Fibroblast of skin of abdomen (primary cell): ENCODE measurements at places on chromosomes 5 and 9.
A peak's percentile ranks its signal among the peaks of the same experiment; 100 is the strongest.

- DNase-seq, result peak; percentile 35
These were observed 218.9 kb downstream of the TARS1 start for GRCh38 chr5:33659526-33660169.

DNA sequence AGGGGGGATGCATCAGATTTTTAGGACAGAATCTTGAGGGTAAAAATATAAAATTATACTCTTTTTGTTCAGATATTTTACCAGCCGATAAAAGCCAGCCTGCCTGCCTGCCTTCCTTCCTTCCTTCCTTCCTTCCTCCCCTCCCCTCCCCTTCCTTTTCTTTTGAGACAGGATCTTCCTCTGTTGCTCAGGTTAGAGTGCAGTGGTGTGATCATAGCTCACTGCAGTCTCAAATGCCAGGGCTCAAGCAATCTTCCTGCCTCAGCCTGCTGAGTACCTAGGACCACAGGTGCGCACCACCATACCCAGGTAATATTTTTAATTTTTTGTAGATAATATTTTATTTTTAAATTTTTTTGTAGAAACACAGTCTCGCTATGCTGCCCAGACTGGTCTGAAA is 330.0 kb downstream of the CCDC171 start:
- no peak for DNase-seq

DNA sequence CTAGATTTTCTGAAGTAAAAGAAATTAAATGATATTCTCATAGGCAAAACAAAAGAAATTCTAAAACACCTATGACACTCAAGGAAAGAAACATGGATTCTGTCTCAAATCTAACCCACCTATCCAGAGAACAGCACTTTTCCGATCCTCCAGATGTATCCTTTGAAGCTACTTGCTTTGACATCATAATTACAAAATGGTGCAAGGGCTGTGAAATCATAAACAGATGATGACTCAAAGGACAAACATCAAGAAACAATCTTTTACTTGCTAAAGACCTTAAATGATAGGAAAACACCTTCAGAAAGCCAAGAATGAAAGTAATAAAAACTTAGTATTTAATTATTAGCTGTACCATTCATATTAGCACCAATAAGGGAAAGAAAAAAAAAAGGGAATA is 202.6 kb downstream of the DENND1A start:
- DNase-seq, result peak; percentile 22

DNA sequence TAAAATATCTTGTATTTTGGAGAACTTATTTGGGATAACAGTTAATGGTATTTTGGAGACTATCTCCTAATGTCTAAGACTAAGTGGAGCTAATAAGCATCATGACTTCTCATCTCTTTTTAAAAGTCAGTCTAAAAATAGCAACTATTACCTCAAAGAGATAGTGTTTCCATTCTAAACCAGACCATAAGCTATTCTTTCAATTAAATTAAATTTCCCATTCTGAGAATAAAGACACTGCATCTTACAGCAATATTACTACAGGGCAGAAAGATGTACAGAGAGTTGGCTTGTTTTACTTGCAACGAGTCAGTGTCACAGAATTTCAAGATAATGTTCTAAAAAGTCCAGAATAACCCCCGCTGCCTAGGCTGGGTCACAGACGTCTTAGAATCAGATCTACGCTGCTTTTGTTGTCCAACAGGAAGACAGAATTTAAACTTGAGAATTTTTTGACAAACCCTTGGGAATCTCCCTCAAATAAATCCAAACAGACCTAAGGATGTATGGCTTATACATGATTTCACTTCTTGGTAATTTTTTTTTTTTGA is 98.9 kb downstream of the USP20 start:
- DNase-seq, result no peak

DNA sequence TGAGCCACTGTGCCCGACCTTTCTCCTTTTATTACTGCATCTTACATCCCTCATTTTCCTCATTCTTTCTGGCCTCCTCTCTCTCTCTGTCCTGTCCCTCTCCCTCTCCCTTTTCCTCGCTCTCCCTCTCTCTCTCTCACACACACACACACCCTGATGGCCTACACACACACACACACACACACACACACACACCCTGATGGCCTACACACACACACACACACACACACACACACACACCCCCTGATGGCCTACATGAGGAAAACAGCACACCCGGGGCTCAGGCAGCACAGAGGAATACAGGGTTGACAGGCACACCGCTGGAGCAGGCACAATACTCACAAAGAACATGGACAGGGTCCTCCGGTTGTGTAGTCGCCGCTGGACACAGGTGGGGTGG is 3.8 kb upstream of the FCHSD1 start:
- DNase-seq, result no peak

DNA sequence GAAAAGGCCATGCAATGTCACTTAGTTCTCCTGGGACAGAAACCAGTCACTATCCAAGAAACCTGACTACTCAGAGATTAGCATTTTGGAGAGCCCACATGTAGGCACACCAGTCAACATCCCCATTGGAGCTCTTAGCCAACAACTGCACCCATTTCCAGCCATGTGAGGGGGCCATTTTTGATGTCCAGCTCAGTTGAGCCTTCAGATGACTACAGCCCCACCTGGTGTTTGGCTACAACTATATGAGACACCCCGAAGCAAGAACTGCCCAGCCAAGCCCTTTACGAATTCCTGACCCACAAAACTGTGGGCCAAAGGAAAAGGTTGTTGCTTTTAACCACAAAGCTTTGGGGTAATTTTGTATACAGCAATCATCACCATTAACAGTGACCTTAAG is 300.1 kb downstream of the ASTN2 start:
- DNase-seq, result no peak

DNA sequence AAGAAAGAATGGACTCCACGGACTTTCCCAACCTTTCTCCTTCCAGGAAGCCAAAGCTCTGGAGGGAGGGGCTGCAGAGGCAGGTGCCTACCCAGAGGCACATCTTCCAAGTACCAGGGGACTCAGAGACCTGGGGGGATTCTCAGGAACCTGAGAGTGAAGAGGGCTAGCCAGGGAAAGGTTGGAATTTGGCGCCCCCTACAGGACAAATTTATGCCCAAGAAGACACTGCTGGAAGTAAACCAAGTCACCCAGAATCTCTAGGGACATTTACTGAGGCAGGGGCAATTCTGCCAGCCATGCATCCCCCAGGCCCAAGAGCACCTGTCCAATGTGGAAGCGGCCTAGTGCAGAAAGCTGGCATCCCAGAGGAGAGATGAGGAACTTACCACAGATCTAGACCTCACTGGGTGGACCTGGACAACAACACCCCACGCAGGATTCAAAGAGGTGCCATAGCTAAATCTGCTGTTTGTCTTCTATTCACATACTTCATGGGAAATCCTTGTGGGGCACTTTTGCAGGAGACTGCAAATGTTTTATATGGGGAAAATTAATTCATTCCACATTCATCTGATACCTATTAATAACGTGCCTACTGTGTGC is 25.9 kb upstream of the IDNK start:
- DNase-seq, result peak; percentile 33

- DNase-seq, result peak; percentile 45
These were observed 759.5 kb downstream of the TAF11L14 start for GRCh38 chr5:18393565-18394442.

DNA sequence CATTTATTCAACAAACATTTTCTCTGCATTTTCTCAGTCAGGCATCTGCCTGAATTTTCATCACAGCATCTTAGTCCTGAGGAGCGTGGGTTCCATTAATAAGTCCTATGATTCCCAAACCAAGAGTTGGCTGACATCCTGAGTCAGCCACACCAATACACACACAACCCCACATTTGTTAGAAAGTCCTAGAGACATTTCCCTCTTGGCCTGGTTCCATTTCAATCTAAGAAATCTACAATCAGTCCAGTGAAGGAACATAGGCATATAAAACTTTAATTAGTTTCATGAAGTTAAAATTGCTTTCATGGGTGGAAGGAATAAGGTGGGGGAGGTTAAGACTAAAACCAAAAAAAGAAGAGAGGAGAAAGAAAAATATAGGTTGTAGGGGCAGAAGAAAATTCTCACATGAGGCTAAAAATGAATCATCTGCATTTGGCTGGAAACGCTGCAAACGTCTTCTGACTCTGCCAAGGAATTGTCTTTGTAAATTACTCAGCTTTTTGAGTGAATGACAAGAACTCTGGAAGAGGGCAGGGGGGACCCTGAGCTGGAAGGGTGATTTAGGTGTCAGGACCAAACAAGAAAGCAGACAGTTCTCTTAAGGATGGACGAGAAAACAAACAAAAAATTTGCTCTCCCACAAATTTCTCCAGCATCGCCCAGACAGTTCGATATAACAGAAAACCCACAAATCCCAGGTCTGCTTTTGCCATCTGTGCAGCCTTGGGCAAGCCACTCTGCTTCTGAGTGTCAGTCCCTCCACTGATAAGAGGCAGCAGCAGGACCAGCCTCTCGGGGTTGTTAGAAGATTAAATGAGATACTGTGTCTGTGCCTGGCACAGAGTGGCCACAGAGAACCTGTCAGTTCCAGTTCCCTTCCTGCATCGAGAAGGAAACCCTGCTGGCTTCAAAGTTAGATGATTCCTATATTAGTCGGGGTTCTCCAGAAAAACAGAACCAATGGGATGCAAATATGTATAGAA is 289.7 kb downstream of the CDK5RAP2 start:
- peak; percentile 7 for DNase-seq

DNA sequence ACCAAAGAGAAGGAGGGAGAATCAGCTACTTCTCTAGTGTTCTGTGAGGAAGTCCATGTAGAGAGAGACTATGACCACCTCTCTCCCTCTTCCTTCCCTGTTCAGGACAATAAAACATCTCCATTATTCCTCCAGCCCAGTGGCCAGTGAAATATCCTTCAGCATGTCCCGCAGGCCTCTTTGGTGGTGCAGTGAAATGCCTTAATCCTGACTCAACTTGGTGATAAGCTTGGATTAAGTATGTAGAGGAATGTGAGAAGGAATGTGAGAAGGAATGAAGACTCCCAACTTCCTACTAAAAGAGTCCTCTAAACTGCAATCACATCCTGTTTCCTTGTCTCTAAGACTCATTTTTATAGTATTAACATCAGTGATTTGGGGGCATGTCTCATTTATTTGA is 167.3 kb downstream of the TRPM3 start:
- peak; percentile 94 for DNase-seq

- DNase-seq, result no peak
These were observed 138.7 kb upstream of the PALM2AKAP2 start for GRCh38 chr9:109641372-109641659.

- no peak for DNase-seq
These were observed 4.1 kb downstream of the SWI5 start for GRCh38 chr9:128280084-128280622.

- no peak for DNase-seq
These were observed 123.3 kb upstream of the SLIT3 start for GRCh38 chr5:169424279-169424655.

DNA sequence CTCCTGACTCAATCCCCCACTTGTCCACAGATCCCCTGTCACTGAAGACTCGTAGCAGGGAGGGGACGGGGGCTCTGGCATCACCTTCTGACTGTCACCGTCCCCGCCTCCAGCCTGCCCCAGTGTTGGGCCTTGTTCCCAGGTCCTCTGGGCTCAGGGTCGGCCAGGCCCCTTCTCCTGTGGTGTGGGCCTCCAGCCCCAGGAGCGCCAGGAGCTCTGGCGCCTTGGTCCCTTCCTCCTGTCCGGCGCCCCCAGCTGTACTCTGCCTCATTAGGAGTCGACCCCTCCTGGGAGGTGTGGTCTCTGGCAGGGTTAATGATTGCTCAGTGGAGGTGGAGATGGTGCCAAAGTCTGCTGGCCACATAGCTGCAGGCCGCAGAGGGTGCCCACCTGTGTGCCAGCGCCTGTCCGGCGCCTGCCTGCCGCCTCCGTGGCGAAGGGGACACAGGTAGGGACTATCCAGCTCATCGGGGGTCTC is at the start of gene CDHR2:
TSS of gene CDHR2 (plus strand) at position 376 of the 478 bp plus-strand sequence. CDS start 16,011 bp downstream, outside the sequence.
- no peak for DNase-seq

DNA sequence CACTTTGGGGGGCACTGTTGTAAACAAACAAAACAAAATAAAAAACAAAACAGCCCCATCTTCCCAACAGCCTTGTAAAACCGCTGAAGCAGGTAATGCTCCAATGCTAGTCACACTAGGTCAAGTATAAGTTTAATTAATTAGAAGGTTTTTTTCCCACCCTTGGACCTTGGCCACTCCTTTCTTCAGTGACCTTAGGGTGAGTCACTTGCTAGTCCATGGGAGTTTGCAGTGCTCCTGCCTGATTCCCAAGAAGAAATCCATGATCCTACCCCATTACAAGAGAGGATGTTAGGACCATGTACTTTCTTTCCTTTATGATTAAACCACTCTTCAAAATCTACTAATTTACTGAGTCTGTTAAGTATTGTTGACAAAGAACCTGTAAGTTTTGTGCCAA is 192.2 kb upstream of the CDKN2B start:
- DNase-seq, result no peak

GRCh38 chr5:73523861-73524260 is 25.6 kb downstream of the BTF3 start:
- DNase-seq, result peak; percentile 37

DNA sequence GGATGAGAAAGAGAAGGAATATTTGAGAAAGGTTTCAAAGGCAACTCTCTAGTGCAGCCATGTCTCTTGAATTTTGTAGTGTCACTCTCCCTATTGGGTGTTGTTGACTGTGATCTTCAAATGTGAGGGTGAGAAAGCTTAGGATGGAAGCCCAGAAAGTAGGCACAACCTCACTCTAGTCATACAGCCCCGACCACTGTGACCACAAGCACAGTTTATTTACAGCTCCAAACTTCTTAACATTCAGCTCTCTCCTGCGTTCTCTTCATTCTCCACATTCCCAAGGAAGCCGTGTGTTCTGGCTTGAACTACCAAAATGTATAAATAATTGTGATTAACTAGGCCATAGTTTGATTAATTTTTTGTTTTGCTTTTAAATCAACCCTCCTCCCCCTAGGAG is 542.9 kb downstream of the LRRC70 start:
- DNase-seq, result peak; percentile 23
